ENCODE measurements at places on chromosomes 7 and 10.

DNA sequence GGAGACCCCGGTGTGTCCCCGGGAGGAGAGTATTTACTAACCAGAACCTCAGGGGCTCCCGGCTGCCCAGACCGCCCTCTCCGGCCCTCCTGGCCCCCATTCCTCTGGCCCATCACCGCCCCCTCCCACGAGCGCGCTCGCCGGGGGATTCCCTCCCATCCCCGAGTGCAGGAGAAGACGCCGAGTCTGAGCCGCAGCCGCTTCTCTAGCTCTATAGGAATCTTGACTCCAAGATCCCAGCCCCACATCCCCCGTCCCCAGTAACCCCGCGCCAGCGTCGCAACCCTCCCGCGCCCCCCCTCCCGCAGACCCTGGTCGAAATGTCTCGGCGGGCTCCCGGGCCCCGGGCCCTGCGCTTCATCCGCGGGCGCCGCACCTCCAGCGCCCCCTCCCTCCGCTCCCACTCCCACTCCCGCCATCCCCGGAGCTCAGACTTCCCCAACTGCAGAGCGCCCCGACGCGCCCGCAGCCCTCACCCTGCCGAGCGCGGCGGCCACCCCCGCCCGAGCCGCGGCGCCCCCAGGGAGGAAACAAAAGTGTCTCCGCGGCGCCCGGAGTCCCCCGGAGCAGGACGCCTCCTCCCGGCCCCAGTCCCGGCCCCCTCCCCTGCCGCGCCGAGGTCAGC, 541 bp downstream of the ELMO1 start:
- no peak for DNase-seq

DNA sequence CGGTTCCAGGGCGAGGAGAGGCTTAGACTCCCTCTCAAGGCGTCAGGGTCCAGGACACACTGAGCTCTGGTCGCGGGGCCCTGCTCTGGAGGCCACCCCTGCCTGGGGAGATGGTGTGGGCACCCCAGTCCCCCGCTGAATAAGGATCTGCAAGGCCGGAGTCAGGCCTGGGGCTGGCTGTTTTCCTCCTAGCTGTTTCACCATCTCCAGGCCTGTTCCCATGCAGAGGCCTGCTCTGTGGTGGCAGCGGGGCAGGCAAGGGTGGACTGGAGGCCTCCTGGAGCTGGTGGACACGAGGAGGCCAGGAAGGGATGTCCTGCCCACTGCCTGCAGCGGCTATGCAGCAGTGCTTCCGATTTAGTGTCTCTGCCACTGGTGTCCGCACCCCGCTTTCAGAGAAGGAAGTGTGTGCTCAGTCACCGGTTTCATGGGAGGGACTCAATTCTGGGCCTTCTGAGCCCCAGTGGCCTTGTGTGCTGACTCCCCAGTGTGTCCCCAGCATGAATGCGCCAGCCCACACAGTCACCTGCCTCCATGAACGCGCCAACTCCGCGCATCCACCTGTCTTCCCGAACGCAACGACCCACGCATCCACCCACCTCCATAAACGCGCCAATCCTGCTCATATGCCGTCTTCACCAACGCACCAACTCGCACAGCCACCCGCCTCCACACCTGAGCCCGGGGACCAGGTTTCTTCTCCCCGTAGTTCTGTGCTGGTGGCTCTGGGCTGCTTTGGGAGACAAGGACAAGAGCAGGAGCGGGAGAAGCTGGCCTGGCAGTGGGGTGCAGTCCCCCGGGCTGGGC, 14.5 kb upstream of the GPR146 start:
- DNase-seq = no peak

GRCh38 chr10:117249493-117250093, 8.7 kb downstream of the SLC18A2 start:
- DNase-seq = no peak

GRCh38 chr10:112766636-112767035, 183.4 kb upstream of the TCF7L2 start:
- no peak for DNase-seq

DNA sequence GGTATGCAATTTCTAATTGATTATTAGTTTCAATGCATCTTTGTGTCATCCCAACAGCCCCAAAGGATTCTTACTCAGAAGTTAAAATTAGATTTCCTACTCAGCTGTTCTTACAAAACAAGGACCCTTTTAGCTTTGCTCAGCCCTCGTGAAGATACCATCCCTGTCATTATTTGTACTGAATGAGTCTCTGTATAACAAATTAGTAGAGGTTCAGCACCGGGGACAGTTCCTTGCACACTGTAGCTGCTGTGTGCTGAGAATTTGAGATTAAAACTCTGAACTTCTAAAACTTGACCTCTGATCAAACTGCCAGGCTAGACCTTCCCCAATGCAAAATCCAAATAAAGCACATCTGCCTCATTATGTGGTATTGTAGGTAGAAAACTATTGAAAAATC, 299.1 kb downstream of the LHFPL3 start:
- DNase-seq = no peak

- no peak for DNase-seq
Observed at GRCh38 chr7:37445064-37445723, 3.5 kb downstream of the ELMO1 start.

DNA sequence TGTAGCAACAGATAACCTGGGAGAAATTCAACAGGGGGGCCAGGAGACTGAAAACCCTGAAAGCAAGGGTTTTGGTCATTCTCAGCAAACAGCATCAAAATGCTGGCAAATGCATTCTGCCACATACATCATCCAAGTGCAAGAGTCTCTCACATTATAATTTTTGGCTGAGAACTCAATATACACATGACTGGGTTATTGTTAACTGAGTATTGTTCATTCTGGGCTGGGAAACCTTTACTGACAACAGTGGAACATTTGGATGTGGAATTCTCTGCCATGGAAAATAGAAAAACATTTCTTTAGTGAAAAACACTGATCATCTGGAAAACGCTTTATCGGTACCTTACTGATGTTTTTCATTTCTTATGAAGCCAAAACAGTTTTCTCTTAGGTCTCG, 73.1 kb upstream of the MET start:
- no peak for DNase-seq

DNA sequence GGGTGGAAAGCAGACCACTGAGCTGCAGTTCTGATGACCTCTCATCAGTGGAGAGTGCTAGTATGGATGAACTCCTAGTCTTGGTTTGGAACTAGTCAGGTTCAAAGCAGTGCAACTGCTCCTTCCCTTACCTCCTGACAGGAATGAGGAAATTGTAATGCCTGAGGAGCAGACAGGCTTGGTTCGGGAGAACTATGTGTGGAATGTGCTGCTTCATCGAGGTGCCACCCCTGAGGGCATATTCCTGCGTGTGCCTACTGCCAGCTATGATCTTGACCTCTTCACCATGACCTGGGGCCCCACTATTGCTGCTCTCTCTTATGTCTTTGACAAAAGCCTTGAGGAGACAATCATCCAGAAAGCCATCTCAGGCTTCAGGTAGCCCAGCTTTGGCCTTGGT, 27.4 kb upstream of the NFKB2 start:
- DNase-seq = peak; percentile 66

GRCh38 chr10:72134785-72135767, 46.7 kb upstream of the SPOCK2 start:
- no peak for DNase-seq

DNA sequence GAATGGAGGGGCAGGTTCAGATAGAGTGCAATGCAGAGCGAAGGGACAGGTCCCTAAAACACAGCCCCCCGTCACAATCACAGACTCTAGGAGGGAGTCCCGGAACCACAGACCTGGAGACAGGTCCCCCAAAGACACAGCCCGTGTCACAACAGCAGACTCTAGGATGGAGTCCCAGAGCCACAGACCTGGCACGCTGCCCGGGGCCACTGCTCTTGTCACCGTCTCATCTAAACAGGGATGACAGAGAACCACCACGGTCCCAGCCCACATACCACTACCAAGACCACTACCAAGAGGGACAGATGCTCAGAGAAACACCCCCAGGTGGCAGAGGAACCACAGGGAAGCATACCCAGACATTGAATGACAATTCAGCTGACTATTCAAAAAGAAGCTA, 183.9 kb downstream of the TCERG1L start:
- DNase-seq = no peak

- DNase-seq = no peak
Observed at GRCh38 chr7:41134300-41135255, 568.3 kb downstream of the INHBA start.

GRCh38 chr10:628386-629045, 61.0 kb downstream of the DIP2C start:
- DNase-seq = no peak

- DNase-seq = no peak
Observed at GRCh38 chr10:101773923-101774588, 1.9 kb downstream of the FGF8 start.

GRCh38 chr10:69226919-69227450, 6.9 kb downstream of the HKDC1 start:
- no peak for DNase-seq
